ENCODE measurements at places on chromosomes 6 and 20.

GRCh38 chr6:38806271-38806670, 91.2 kb downstream of the DNAH8 start:
- H3K27ac ChIP-seq, result no peak overlapping the region
- H3K4me3 ChIP-seq, result no peak overlapping the region

GRCh38 chr6:34246563-34247391, 2.0 kb downstream of the SMIM29 start:
- H3K4me1 ChIP-seq, result peaks cover 13% of the 10 kb centered on the region
- H3K4me3 ChIP-seq, result peak overlapping the region; percentile 3
- no peaks in the 10 kb centered on the region for H3K27me3 ChIP-seq
- H3K36me3 ChIP-seq, result peaks cover 39% of the 10 kb centered on the region

DNA sequence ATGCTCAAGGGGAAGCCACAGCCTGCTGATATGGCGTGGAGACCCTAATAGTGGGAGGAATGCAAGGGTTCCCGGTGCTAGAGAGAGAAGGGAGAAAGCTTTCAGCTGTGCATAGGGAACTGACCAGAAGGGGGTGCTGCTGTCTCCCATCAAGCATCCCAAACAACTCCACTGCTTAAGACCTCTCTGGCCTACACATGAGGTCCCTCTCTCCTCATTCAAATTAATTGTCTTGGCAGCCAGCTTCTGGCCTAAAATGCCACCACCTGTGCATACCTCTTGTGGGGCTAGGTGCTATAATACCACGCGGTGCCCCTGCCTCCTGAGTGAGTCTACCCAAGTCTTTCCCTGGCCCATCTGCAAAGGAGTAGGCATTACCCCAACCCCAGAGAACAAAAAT, 14.5 kb downstream of the ADISSP start:
- DNase-seq, result peak; percentile 52
- H3K27me3 ChIP-seq, result peaks cover 43% of the 10 kb centered on the region
- H3K36me3 ChIP-seq, result peaks cover 3% of the 10 kb centered on the region
- H3K27ac ChIP-seq, result no peak overlapping the region

- H3K27me3 ChIP-seq, result peaks cover 35% of the 10 kb centered on the region
- H3K36me3 ChIP-seq, result no peaks in the 10 kb centered on the region
- no peak overlapping the region for H3K4me3 ChIP-seq
- H3K27ac ChIP-seq, result no peak overlapping the region
Measured at GRCh38 chr6:37594895-37595294, 95.2 kb upstream of the CCDC167 start.

GRCh38 chr20:39290575-39290974, 328.4 kb downstream of the DHX35 start:
- no peak overlapping the region for H3K4me3 ChIP-seq
- no peaks in the 10 kb centered on the region for H3K36me3 ChIP-seq
- no peaks in the 10 kb centered on the region for H3K4me1 ChIP-seq
- H3K27me3 ChIP-seq, result no peaks in the 10 kb centered on the region
- DNase-seq, result no peak

GRCh38 chr6:145904868-145905267, 59.3 kb downstream of the SHPRH start:
- H3K4me1 ChIP-seq, result no peaks in the 10 kb centered on the region
- H3K36me3 ChIP-seq, result peaks cover 10% of the 10 kb centered on the region
- H3K27ac ChIP-seq, result no peak overlapping the region
- no peak overlapping the region for H3K4me3 ChIP-seq

DNA sequence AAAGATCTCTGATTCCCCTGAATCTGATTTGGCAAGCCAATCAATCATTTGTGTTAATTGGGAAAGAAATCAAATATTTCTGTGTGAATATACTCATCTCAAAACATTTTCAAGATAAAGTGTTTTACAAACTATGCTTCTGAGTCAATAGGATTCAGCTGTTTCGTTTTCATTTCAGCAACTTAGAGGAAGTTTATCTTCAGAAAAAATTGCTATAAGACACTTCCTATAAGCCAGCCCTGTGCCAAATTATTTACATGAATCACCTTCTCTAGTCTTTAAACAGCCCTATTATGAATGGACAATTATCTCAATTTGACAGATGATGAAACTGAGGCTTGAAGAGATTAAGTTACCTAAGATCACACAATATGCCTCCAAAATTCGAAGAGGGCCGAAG, 10.9 kb downstream of the DEFB129 start:
- H3K4me1 ChIP-seq, result no peaks in the 10 kb centered on the region
- DNase-seq, result no peak
- H3K27ac ChIP-seq, result no peak overlapping the region
- peaks cover 19% of the 10 kb centered on the region for H3K27me3 ChIP-seq

DNA sequence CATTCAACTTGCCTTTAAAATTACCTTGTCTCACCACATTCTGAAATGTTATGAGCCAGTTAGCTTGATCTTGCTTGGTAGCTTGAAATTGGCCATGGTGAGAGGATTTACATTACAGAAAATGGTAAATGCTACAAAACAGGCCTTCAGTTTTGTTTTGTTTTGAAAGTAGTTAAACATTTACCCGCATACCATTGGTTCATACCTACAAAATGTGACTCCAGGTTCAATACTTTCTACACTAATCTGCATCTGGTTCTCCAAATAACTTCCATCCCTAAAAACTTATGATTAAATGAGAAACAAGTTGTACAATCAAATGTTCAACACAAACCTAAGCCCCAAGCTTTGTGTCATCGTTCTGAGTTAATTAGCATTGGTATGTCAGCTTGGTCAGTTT, 30.5 kb upstream of the MYBL2 start:
- no peaks in the 10 kb centered on the region for H3K27me3 ChIP-seq
- H3K36me3 ChIP-seq, result peaks cover 21% of the 10 kb centered on the region
- no peaks in the 10 kb centered on the region for H3K4me1 ChIP-seq
- H3K4me3 ChIP-seq, result no peak overlapping the region

DNA sequence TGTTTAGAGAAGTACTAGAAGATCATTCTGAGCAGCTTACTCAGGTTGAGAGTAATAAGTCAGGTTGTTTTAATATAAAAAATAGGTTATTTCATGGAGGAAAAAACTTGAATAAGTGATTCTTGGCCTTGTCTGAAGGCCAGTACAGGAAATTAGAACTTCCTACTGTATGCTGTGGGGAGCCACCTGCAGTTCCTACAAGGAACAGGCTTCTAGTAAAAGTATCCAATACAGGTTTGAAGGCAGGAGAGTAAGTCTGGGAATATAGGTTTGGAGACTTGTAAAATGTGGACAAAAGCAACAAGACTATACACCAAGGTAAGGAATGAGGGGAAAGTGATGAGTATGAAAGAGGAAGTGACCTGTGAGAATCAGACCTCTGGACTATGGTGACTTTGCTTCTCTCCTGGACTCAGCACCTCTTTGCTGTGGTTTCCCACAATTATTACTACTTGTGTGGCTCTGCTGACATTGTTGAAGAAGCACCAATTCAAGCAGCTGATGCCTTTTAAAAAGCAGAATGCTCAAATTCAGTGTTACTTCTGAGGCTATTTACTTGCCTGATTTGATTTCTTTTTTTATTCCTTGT, 278.6 kb downstream of the TBC1D7 start:
- no peak overlapping the region for H3K27ac ChIP-seq
- H3K4me1 ChIP-seq, result no peaks in the 10 kb centered on the region
- no peak for DNase-seq
- H3K4me3 ChIP-seq, result no peak overlapping the region
- H3K36me3 ChIP-seq, result no peaks in the 10 kb centered on the region

DNA sequence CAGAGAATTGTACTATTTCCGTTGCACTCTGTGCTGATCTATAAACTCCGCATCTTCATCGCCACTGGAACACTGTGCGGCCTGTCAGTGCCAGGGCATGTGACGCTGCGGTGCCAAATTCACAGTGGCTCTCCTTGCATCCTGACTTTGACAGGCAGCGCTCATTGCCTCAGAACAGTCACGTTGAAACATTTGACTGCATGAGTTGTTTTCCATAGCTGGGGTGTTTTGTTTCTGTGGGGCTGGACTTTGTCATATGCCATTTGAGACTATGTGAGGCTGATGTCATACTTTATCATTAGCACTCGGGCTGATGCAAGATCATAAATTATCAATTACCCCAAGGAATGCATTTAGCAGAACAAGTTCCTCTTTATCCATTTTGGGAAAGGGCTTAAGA, 32.7 kb downstream of the CFAP61 start:
- no peaks in the 10 kb centered on the region for H3K36me3 ChIP-seq
- H3K27me3 ChIP-seq, result no peaks in the 10 kb centered on the region
- no peaks in the 10 kb centered on the region for H3K4me1 ChIP-seq

- H3K27me3 ChIP-seq, result peaks cover 77% of the 10 kb centered on the region
- no peaks in the 10 kb centered on the region for H3K36me3 ChIP-seq
Measured at GRCh38 chr6:127117979-127118297, 533 bp upstream of the RSPO3 start.
